ENCODE measurements at places on chromosomes 5 and 9. TPM values are rescaled to one million over a fixed set of nuclear protein-coding genes. Genes with fewer than 3 reads are reported as not detected.

SLC36A2 gene
- total RNA-seq = not detected

TAF11L2 gene
- total RNA-seq = not detected

ZNG1C gene
- 16.7 TPM for total RNA-seq

ACSL6 gene
- 1.1 TPM for total RNA-seq

IL5 gene
- not detected for total RNA-seq

TMC1 gene
- total RNA-seq = 0.26 TPM

ADGRD2 gene
- total RNA-seq = not detected

PCDHA13 gene
- total RNA-seq = 1.7 TPM
